ENCODE measurements at places on chromosomes 6 and 20.

DNA sequence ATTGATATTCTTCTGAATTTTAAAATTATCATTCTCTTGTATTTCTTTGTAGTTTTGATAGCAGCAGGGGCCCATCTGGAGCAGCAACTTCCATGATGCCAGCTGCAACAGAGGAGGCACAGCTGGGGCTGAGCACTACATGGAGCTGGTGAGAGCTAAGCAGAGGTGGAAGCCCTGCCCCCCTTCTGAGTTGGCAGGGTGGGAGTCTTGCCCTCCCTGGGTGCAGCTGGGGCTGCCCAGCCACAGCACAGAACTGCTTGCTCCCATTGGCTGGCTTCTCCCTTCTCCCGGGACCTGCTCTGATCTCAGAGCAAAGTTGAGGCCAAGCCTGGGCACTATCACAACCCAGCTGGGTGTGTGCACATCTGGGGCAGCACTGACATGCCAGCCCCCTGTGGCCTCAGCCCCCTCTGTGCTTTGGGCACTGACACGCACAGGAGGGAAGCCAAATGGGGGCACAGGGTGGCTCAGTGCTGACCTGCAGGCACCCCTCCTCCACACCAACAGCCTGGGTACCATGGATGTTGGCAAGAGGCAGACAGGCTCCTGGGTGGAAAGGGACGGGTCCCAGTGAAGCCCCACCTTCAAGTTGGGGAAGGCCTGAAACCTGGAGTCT, 69.1 kb upstream of the EYA4 start:
- no peak for DNase-seq

GRCh38 chr6:6635869-6636268, 47.3 kb downstream of the LY86 start:
- DNase-seq = no peak

GRCh38 chr6:29011276-29011734, 6.2 kb upstream of the ZNF311 start:
- DNase-seq = peak; percentile 64

GRCh38 chr6:39053016-39053624, 4.5 kb downstream of the GLP1R start:
- no peak for DNase-seq

GRCh38 chr6:87799651-87800050, 97.6 kb upstream of the AKIRIN2 start:
- no peak for DNase-seq

DNA sequence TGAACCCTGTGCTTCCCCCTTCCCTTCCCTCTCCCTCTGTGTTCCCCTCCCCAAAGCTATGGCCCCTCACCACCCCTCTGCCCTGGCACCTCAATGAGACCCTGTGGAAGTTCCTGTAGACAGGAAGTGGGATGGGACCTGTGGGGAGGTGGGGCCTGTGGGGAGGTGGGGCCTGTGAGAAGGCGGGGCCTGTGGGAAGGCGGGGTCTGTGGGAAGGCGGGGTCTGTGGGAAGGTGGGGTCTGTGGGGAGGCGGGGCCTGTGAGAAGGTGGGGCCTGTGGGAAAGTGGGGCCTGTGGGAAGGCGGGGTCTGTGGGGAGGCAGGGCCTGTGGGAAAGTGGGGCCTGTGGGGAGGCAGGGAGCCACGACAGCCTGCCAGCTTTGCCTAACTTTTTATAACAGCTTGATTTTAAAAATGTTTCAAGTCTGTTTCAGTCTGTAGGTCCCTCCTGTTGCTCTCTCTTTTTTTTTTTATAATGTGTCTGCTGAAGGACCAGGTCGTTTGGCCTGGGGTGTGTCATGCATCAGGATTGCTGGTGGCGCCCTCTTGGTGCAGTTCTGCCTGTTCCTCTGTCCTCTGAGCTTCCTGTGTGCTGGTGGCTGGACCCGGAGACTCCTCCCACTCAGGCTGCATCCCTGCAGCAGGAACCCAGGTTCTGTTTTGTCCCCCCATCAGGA, 70.5 kb upstream of the SLCO4A1 start:
- DNase-seq = no peak

- no peak for DNase-seq
Observed at GRCh38 chr6:37518116-37518515, 18.4 kb upstream of the CCDC167 start.

DNA sequence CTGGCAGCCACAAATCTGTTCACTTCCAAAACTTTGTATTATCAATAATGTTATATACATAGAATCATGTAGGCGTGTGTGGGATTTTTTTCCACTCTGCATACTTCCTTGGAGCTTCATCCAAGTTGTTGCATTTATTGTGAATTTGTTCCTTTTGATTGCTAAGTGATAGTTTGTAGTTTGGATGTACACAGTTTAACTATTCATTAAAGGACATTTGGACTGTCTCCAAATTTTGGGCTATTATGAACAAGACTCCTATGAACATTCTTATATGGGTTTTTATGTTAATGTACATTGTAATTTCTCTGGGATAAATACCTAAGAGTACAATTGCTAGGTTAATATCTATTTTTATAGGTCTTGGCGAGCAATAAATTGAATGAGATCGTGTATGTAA, 36.2 kb upstream of the GCNT2 start:
- DNase-seq = no peak

DNA sequence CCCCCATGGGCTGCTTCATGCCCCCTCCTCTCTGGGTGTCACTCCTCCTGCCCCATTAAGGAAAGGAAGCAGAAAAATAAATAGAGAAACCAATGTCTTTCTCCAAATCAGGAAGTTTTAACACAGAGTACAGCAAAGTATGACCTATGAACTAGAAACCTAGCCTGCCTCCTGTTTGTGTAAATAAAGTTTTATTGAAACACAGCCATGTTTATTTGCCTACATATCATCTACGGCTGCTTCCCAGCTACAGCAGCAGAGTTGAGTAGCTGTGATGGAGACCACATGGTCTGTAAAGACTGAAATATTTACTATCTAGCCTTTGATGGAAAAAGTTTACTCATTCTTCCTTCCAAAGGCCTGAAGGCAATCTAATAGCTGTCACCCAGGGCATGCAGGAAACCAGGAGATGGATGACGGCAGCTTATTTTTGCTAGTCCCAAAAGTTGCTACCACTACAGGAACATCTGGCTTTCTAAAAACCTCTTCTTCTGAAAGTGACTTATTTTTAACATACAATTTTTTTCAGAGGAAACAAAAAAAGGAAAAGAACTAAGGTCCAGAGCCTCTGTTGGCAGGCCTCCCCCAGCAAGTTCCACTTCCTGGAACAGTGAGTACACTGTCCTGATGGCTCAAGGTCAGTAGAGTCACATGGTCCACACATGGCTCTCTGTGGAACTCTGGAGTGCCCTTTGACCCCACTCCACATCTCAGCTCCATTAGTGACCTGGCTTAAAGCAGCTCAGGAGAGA, 287.8 kb downstream of the PTPRT start:
- DNase-seq = no peak

DNA sequence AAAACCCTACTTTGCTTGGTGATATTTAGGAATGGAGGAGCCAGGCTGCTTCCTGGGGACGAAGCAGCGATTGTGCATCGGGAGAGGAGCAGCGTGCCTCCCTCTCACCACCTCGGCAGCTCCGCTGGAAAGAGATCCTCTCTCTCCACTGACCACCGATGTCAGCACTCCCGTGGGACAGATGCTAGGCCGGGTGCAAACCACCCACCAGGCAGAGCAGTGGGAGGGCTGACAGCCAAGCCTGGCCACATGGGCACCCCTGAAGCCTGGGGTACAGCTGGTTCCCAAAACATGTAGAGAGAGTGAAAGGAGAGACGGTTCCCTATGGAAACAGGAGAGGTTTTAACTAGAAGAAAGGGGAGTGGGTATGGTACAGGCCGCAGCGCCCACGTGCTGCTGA, 220.0 kb downstream of the ANKRD60 start:
- DNase-seq = no peak

GRCh38 chr20:37204056-37204455, 24.7 kb upstream of the MROH8 start:
- DNase-seq = no peak

DNA sequence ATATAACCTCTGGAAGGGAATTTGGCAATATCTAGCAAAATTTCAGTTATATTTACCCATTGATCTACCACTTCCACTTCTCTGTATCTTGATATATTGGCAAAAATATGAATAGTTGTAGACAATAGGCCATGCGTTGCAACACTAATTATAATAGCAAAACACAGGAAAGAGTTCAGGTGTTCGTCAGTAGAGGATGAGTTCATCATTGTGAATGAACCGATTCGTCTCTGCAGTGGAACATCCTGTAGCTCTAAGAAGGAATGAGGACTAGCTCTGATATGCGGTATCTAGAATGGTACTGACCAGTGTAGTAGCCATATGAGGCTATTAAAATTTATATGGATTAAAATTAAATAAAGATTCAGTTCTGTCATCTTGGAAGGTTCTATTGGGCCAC, 8.3 kb downstream of the FAM83D start:
- DNase-seq = no peak

- DNase-seq = no peak
Observed at GRCh38 chr6:10771371-10771894, 23.8 kb downstream of the TMEM14B start.

GRCh38 chr6:135630789-135631376, 133.3 kb upstream of the AHI1 start:
- DNase-seq = no peak

GRCh38 chr6:106117579-106117978, 31.4 kb downstream of the PRDM1 start:
- DNase-seq = no peak

GRCh38 chr20:40476461-40476860, 212.6 kb downstream of the MAFB start:
- no peak for DNase-seq

- no peak for DNase-seq
Observed at GRCh38 chr6:28726569-28727309, 197.0 kb downstream of the TRIM27 start.

GRCh38 chr20:32847964-32848363, 10.8 kb upstream of the EFCAB8 start:
- no peak for DNase-seq

DNA sequence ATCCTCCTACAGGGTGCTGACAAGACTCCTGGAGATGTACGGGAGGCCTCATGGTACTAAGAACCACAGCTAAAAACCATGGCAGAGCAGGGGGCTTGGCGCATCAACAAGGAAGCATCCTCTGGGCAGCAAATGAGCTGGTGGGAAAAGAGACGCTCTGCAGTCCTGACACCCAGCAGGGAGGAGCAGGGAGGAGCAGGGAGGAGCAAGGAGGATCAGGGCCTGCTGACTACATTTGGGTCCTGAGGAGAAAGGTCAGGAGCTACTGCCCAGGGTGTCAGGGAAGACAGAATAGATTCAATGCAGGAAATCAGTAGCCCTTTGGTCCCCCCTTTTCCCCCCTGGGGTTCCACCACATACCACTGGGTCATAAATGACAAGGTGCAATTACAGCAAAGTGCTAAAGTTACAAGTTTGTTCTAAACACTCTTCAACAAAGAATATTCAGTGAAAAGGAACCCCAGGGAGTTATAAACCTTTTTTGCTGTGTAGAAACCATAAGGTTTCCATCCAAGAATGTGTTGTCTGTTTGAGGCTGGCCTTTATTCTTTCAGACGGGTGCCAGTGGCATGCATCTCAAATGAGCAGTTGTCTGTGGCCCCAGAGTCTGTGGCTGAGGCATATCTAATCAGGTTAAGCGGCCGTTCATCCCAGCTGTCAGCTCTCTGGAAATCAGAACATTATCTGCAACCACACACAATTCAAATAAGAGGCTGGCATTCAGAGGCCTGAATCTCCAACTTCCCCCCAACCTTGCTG, 325.0 kb downstream of the CDC5L start:
- DNase-seq = no peak

GRCh38 chr6:154535851-154536250, 25.4 kb upstream of the CNKSR3 start:
- no peak for DNase-seq

- DNase-seq = no peak
Observed at GRCh38 chr6:83086751-83087150, 19.3 kb downstream of the DOP1A start.

DNA sequence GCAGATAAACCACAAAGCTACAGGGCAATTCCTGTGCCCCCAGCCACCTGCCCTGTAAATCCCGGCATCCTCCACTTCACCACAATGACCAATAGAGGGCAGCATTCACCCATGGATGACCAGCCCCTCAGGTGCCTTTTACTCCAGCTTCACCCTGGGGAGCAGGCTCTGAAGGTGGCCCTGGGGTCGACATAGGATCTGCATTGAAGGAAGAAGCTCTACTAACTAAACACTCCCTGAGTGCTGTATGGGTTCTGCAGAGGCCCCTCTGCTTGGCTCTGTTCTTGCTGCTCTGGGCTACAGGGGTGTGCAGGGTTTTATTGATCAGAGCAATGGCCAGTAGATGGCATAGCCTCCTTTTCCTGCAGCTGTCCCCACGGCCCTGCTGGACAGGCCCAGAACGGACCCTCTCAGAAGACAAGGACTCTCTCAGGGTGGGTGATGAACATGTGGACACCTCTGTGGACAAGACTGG, 20.3 kb downstream of the CST4 start:
- no peak for DNase-seq

GRCh38 chr6:133682506-133683307, 206.2 kb upstream of the TCF21 start:
- DNase-seq = no peak

DNA sequence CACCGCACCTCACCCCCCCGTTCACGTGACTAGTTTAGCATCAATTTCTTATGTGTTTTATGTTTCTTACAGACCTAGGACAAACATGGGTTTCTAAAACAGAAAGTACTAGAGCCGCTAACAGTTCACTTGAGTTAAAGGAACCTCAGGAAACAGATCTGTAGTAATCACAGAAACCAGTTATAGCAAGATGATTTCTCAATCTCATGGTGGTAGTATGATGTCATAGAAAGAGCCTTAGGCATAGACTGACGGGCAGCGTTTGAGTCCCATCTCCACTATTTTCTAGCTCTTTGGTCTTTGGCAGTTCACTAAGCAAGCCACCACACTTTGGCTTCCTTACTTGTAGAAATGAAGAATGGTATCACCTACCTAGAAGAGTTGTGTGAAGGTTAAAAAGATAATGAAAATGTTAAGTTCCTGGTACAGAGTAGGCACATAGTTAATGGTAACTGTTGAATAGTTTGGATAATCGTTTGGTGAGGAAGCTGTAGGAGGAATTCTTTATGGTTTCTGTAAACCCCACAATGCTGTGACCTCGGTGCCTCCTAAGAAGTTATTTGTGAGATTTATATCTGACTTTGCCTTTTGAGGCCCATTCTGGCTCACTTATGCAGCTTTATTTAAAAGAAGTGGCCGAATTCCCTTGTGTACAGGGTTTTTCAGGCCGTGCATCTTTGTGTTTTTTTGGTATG, 21.3 kb downstream of the CTNNBL1 start:
- DNase-seq = no peak

- no peak for DNase-seq
Observed at GRCh38 chr6:136235233-136235564, 14.9 kb downstream of the MTFR2 start.

- peak; percentile 10 for DNase-seq
Observed at GRCh38 chr6:90025523-90026061, 131.3 kb downstream of the GJA10 start.

- DNase-seq = peak; percentile 49
Observed at GRCh38 chr20:571754-572441, 28.3 kb upstream of the CSNK2A1 start.

DNA sequence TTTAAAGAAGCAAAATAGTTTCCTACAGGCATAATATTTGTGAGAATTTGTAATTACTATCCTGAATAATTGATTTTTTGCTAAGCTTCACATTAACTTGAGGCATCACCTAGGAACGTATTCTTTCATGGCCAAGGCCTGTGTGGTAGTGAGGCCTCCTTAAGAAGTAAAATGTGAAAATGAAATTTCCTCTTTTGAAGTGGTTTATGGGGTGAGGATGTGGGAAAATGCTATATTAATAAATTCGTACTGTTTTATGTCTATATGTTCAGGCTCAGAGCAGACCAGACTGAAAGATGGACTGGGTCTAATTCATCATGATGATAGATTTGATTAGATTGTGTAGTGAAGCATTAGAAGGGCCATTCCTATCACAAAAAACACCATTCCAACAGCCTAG, 33.1 kb downstream of the MYLIP start:
- no peak for DNase-seq
